GM23248 (cell line): ENCODE measurements at places on chromosomes 2 and 18. TPM values are rescaled to one million over a fixed set of nuclear protein-coding genes. Genes with fewer than 3 reads are reported as not detected.

CNRIP1 gene
- 38.7 and 41.5 TPM in 2 replicates for polyA plus RNA-seq

C1QL2 gene
- not detected in 2 replicates for polyA plus RNA-seq

DNA sequence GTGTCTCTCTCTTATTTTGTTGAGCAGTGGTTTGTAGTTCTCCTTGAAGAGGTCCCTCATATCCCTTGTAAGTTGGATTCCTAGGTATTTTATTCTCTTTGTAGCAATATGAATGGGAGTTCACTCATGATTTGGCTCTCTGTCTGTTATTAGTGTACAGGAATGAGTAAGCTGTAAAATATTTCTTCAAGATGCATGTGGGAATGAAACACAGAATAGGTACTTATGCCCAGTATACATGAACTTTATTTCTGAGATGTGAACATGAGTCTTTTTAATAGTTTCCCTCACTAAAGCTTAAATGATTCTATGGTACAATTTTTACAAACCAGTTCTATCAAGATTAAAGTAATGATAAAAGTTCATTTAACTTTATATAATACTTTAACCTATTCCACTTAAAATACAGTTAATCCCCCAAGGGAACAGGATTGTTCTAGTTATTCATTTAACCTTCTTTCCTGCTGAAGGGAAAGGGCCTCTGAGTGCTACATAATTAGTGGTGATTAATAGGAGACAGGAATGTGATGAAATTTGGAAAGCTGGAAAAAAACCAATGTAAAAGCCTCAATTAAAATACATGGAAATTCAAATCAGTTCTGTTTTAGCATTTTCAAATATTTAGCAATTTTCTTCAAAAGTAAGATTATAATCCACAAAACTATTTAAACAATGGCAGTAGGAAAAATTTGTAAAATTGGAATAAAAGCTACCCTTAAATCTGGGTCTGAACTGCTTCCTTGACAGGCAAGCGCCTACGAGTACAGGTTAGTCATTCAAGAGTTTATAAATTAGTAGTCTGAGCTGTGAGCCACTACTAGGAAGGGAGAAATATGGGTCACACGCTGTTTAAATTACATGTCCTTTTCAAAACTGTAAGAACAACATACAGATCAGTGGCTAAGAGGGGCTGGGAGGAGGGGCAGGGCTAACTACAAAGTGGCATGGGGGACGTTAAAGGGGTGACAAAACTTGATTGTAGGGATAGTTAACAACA is 28.9 kb downstream of the SPIRE1 start:
- H3K4me3 ChIP-seq, result peak overlapping the region; percentile 22
- peak; percentile 91 for DNase-seq
- H3K27ac ChIP-seq, result peak overlapping the region; percentile 92
- H3K27me3 ChIP-seq, result no peaks in the 10 kb centered on the region
- peaks cover 7% of the 10 kb centered on the region; the same call in 1 of the 2 replicates for H3K36me3 ChIP-seq
- peaks cover 26% of the 10 kb centered on the region for H3K4me1 ChIP-seq

- H3K4me1 ChIP-seq, result no peaks in the 10 kb centered on the region
- DNase-seq, result no peak
- H3K27me3 ChIP-seq, result no peaks in the 10 kb centered on the region
- H3K36me3 ChIP-seq, result no peaks in the 10 kb centered on the region
- no peak overlapping the region for H3K4me3 ChIP-seq
- H3K27ac ChIP-seq, result no peak overlapping the region
Measured at GRCh38 chr2:178152977-178153376, 40.7 kb downstream of the RBM45 start.

ACMSD gene
- polyA plus RNA-seq, result not detected in 2 replicates

DNA sequence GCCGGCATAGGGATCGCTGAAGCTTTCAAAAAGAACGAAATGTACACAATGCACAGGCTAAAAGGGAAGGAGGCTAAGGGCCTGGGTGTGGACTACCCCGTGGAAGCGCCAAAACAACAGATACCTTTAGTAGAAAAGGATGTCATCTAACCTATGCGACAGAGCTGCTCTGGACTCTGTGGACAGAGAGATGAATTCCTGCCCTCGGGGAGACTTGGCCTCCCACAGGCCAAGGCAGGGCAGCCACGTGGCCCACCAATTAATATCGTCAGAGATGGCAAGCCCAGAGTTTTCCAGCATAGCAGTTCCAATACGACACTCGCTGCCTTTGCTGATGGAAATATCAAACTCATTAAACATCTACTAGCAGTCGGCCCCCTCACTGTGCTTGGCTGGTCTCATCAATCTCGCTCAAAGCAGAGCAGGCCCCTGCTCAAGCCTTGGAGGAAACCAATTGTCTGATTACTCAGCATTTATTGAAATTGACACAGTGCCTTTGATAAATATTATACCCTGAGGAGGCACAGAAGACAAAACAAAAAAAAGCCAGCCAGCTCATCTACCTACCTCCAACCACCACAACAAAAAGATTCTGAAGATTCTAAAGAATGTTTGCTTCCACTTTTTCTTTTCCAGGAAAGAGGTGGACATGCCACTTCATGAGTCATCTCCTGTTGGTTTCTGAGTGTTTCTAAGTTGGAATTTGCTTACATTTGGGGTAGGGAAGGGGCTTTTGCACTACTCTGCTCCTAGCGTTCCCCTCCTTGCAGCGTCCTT is 79.0 kb upstream of the ACAA2 start:
- H3K4me3 ChIP-seq, result no peak overlapping the region
- no peak for DNase-seq
- H3K36me3 ChIP-seq, result no peaks in the 10 kb centered on the region
- H3K27ac ChIP-seq, result no peak overlapping the region
- no peaks in the 10 kb centered on the region for H3K4me1 ChIP-seq

AGXT gene
- not detected in 2 replicates for polyA plus RNA-seq
